ENCODE measurements at places on chromosomes 7 and 10.

DNA sequence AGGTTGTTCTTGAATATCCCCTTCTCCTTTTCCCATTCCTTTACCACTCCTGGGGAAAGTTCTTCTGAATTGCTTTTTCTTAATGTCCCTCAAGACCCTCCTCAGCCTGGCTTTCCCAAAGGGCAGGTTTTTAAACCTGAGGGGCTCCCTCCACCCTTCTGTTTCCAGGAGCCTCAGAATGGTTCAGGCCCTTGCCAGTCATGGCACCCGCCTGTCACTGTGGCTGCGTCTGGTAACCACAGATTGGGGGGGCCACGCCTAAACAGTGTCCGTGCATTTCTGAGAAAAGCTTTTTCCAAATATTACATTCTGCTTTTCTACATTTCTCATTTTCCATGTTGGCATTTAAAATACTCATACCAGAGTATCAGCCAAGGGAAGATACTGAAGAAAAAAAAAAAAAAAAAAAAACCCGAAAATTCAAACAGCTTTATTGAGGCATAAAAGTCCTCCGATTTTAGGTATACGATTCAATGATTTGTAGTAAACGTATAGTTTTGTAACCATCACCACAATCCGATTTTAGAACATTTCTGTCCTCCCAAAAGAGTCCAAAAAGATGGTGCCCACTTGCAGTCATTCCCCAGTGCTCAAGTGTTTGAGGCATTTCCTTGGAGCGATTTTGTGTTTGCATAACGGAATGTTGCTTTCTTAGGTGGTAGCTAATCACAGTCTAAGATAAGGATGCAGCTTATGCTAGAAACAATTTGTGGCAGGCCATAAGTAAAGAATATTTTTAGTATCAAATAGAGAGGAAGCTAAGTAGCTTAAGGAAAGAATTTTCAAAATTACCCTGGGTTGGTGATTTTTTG is 22.1 kb downstream of the HKDC1 start:
- no peak for DNase-seq

DNA sequence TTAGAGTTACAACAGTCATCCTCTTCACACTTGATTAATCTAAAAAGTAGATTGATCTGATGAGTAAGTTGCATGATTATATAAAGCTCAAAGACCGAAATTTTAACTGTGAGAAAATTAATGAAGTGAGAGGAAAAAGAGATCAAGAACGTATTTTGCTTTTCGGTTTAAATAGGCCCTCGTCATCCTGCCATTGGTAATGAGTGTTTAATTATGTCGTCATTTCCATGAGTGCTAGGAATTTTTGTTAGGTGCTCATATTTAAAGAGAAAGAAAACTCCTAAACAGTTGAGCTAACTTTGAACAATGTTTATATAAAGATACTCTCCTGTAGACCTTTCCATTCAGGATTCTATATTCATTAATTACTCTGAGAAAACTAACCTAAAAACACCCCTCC is 159.4 kb downstream of the TPK1 start:
- DNase-seq: no peak

DNA sequence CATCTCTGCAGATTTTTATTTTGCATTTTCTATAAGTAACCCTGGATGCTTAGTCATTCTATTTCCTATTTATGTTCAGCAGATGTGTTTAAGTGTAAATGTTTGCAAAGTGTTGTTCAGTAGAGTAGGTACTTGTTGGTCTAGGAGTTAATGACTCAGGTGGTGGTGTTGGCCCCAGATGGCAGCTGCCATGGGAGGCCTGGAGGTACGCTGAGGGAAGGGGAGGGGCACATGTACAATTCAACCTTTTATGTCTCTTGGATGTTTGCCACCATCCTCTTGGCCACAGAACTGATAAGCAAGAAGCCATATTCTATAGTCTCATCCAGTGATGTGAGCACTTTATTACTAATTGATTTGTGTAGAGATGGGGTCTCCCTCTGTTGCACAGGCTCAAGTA is 68.1 kb upstream of the SLC39A12 start:
- DNase-seq: no peak

DNA sequence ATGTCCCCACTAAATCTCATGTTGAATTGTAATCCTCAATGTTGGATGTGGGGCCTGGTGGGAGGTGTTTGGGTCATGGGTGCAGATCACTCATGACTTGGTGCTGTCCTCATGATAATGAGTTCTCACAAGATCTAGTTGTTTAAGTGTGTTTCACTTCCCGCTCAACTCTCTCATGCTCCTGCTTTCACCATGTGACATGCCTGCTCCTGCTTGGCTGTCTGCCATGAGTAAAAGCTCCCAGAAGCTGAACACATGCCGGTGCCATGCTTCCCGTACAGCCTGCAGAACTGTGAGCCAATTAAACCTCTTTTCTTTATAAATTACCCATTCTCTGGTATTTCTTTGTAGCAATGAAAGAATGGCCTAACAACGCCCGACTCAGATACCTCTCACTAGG is 6.2 kb upstream of the PSTK start:
- DNase-seq: no peak

GRCh38 chr7:51011710-51012350 is 229.1 kb upstream of the GRB10 start:
- no peak for DNase-seq

DNA sequence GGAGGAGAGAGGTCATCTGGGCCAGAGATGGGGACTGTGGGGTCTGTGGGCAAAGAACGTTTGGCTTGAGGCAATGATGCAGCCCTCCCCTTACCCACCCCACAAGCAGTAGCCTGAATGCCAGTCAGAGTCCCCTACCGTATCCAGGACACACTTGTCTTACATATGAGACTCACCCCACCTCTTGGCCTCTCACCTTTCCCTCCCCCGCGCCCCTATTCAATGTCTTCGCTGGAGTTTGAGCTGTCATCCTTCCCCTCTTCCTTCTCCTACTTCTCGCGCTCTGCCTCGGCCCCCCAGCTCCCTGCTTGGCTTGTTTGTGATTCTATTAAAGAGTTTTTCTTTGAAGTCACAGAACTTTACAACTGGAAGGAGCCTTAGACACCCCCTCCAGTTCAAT is 8.9 kb downstream of the PRRT4 start:
- DNase-seq: no peak
